ENCODE measurements at places on chromosomes 1 and 21. TPM values are rescaled to one million over a fixed set of nuclear protein-coding genes. Genes with fewer than 3 reads are reported as not detected.

GRCh38 chr1:44632598-44632997, 41.7 kb downstream of the TMEM53 start:
- no peak for DNase-seq

DNA sequence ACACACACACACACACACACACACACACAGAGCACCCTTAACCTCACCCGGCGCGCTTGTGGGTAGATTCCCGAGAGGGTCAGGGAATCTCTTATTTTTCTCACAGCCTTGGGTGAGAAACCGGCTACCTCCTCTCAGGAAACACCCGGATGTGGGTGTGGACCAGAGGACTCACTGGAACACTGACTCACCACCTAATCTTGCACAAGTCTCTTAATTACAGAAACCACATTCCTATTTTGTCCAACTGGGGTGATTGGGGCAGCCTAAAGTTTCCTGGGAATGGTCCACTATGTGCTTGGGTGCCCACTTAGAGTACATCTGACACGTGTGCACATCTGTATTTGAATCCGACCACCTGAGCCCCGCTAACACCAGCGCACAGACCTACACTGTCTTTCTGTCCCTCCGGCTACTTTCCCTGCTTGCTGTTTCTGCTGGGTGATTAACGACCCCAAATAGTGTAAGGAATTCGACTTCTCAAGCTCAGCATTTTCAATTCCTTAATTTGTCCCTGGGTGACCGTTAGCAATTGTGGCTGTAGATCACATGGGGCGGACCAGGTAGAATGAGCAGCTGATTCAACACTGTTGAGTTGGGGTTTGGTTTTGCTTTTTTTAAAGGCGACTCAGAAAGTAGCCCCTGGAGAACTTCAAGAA, 14.0 kb upstream of the TBX15 start:
- no peak for DNase-seq

GRCh38 chr21:14482165-14482564, 64.0 kb downstream of the SAMSN1 start:
- DNase-seq = no peak

DNA sequence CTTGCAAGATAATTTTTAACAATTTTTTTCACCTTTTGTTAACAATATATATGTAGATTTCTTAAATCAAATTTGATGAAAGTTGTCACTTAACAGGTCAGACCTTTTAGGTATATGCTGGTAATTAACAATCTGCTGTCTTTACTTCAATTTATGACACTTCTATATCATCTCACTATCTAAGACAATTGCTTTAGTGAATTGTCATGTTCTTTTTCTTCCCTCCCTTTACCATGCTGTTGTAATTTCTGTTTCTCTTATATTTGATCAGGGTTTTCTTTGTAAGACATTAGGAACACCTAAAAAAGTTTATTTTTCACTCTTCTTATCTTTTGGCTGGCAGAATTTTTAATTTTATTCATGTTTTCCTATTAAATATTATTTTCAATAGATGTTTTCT, 2.0 kb downstream of the IFI16 start:
- no peak for DNase-seq

DNA sequence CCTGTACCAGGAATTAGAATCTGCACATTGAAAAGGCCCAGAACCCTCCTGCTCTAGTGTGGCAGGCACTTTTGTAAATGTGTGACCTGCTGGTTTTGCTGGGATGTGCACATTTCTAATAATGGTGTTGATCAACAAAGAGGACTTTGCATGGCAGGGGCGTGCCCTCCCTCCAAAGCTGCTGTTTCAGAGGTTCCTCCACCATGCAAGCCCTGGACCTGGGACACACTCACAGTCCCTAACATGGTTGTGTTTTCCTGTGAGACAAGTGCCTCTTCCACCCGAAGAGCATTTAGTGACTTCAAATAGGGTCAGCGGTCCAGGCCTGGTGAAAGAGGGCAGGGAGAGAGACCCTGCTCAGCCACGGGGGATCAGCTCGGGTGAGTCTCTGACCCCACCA, 28.1 kb downstream of the TENT5C start:
- no peak for DNase-seq

GRCh38 chr21:45980271-45980670, 1.3 kb upstream of the COL6A1 start:
- DNase-seq = no peak

DNA sequence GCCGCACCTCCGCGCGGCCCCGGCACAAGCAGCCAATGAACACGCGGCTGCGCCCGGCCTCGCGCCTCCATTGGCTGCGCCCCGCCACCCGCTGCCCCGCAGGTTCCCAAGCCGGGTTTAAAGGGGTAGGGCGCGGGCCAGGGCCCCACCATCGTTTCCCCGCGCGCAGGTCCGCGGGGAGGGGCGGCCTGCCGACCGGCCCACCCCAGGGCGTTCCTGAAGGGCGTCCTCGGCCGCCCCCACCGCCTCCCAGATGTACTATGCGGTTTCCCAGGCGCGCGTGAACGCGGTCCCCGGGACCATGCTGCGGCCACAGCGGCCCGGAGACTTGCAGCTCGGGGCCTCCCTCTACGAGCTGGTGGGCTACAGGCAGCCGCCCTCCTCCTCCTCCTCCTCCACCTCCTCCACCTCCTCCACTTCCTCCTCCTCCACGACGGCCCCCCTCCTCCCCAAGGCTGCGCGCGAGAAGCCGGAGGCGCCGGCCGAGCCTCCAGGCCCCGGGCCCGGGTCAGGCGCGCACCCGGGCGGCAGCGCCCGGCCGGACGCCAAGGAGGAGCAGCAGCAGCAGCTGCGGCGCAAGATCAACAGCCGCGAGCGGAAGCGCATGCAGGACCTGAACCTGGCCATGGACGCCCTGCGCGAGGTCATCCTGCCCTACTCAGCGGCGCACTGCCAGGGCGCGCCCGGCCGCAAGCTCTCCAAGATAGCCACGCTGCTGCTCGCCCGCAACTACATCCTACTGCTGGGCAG, at the start of gene OLIG1:
Gene OLIG1, plus strand, starts transcription at position 148 of the 750 bp plus-strand sequence. Its CDS starts 106 bp downstream, at position 254.
- DNase-seq = no peak

- DNase-seq = no peak
Measured at GRCh38 chr1:53115403-53116306, 26.8 kb downstream of the SLC1A7 start.

DNA sequence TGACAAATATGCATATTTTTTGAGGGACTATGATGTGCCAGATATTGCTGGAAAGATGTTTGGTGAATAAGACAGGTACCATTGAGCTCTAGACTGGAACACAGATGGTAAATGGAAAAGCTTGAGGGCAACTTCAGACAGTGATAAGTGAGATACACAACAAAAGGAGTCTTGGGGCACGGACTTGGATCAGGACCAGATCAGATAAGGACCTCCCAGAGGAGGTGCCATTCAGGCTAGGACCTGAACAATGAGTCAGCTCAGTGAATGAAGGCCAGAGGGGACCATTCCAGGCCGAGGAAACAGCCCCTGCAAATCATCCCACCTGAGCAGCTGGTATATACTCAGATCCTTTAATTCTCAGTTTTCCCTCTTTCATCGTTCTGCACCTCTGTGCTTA, 1.8 kb upstream of the KCNJ15 start:
- no peak for DNase-seq

Gene ADCY10
- polyA plus RNA-seq = 0.37 TPM

All from renal cortex interstitium (tissue), 15 donors.